MV-4-11 (cell line): ENCODE measurements at places on chromosomes 1 and 21.

DNA sequence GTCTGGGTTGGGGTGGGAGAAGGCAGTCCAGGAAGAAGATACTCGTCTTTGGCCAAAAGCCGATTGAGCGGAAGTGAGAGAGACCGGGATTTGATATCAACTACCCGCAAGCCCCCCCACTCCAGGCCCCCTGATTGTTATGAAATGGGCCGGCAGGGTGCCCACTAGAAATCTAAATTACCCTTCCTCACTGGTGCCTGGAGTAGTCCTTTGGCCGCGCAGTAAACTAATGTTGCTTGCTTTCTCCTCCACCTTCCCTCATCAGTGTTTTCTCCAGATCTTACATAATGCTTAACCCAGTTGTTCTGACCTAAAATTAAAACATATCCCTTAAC lies 119.2 kb upstream of the BARHL2 start:
- DNase-seq, result no peak

GRCh38 chr1:245332513-245332912 lies 177.7 kb downstream of the KIF26B start:
- peak; percentile 59 for DNase-seq

DNA sequence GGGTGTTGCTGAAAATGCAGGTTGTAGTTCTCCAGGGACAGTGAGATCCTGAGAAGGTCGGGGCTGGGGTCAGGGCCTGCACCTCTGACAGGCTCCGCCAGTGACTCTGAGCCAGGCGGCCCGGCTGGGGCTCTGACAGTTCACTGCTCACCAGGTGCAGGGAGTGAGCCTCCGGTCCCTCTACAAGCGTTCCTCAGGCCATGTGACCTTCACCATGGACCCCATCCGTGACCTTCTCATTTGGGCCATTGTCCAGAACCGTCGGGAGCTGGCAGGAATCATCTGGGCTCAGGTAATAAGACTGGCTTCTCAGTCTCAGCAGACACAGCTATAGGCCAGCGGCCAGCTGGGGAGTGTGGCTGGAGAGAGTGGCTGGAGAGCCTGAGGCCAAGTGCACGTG lies 41.8 kb downstream of the TRPM2 start:
- no peak for DNase-seq

- no peak for DNase-seq
These were observed 202.3 kb downstream of the KIF26B start for GRCh38 chr1:245356891-245357585.

DNA sequence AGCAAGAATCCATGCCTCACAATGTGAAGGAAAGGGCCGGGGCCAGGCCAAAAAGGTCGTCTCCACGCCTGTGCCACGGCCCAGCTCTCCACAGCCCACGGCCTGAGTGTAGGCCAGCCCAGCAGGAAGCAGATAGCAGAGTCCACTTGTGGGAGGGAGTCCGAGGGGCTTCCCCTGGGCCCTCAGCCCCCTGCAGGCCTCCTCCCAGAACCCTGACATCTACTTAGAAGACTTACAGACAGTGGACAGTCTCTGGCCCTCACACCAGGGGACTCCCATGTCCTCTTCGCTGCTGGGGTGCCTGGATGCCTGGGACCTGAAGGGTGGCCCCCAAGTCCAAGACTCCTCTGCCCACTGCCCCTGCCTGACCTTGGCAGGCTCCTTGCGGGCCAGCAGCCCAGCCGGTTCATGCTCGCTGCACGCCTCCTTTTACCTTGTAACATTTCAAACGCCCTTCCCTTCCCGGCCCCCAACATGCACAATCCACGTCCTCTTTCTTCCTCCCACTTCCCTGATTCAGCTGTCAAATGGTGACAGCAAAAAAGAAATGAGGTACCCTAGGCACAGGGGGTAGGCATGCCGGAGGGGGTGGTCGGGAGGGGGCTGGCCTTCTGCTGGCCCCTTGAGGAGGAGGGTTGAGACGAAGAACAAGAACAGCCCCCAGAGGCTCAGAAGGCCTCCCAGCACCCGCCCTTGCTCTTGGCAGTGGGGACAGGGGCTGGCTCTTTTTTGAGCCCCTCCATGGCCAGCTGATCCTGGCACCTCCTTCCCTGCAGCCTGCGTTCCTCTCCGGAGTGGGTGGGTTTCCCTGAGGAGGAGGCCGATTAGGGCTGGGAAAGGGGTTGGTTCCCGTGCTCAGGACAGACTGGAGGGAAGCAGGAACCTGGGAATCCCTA lies 997 bp upstream of the PTPN7 start:
- peak; percentile 29 for DNase-seq

DNA sequence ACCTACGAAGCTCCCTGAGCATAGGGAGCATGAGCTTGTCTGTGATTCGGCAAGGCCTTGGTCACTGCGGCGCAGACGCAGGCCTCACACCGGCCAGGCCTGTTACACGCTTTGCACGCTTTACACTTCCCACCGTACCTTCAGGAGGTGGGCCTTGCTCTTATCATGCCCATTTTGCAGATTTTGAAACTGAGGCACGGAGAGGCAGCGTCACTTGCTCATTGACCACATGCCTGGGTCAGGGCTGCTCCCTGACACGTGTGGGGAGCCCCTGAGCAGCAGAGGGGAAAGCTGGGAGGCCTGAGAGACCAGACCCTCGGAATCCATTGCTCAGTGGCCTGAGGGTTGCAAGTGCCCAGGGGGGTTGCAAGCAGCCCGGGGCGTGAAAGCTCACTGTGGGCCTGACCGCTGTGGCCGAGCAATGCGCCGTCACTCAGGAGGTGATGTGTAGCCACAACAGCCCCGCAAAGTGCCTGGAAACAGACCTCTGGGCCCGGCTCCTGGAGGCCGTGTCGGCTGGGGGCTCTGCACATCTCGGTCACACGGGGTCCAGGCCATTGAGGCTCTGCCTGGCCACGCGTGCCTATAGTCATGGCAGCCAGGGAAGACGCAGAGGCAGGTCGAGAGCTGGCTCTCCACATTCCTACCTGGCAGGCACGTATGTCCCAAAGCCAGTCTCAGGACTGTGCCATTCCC lies 6.9 kb downstream of the ARHGEF16 start:
- no peak for DNase-seq

- DNase-seq, result no peak
These were observed 15.6 kb downstream of the SLC26A9 start for GRCh38 chr1:205927676-205928075.

DNA sequence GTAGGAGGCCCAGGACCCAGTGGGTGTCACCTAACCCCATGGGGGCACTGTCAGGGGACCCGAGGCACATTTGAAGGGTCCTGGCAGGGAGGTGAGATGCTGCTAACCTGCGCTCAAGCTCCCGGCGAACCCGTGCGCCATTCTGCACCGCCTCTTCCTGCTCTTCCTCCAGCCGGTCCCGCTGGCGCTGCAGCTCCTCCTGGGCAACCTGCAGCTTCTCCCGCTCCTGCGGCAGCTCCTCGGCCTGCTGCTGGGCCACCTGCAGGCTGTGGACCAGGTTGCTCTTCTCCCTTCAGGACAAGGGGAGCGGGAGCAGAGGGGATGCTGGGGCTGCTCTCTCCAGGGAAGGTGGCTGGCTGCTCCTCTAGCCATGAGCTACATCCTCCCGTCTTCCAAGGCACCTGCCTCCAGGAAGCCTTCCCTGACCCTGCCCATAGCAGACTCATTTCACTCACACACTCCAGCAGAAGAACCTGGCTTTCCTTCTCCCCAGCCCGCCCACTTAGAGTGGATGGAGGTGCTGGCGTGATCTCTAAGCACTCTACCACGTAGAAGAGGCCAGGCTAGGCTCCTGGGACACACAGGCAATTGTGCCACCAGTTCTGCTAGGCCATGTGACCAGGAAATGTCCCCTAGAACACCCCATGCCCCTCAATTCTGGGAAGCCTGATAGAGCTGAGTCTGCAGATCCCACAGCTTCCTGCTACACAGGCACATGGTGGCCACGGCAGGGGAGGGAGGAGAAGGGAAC lies 15.2 kb upstream of the NBPF1 start:
- no peak for DNase-seq

GRCh38 chr1:65050735-65051134 lies 84.4 kb upstream of the JAK1 start:
- DNase-seq, result no peak

DNA sequence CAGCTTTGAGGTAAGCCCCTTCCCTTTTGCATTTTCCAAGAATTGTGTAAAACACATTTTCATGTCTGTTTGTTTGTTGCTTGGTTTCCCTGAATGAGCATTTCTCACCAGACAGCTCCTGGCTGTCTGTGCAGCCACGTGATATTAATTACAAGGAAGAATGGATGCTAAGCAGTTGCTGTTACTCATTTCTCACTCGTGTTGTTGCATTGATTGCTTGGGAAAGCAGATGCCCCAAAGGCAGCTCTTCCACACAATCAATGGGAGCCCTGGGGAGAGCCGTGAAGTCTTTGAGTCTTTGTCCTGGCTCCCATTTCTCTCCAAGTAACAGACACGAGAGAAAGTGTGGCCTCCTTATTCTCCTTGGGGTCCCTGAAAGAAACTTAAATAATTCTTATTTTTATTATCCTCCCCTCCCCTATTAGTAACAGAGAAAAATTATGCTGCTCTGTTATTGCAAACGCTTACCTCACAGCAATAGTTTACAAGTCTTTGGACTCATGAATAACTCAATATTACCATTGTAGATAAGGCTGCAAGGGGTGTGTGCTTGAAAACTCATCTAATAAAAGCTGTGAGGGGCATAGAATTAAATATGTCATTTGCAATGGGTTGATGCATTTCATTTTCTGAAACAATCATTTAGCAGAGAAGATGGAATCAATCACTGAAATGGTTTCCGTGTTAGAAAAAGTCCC lies 127.7 kb upstream of the CAMK1G start:
- DNase-seq, result no peak

DNA sequence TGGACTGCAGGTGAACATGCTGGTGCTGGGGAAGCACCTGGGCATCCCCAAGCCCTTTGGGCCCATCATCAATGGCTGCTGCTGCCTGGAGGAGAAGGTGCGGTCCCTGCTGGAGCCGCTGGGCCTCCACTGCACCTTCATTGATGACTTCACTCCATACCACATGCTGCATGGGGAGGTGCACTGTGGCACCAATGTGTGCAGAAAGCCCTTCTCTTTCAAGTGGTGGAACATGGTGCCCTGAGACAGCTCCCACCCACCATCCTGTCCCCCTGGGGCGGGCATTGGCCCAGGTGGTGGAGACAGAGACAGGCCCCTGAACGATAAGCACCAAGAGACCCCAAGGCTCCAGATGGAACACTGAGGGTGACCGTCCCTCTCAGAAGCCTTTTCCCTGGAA lies 25.2 kb upstream of the PADI4 start:
- no peak for DNase-seq

- DNase-seq, result no peak
These were observed 38.9 kb downstream of the PATJ start for GRCh38 chr1:61781151-61781550.

GRCh38 chr1:83928396-83928795 lies 70.5 kb downstream of the TTLL7 start:
- DNase-seq, result no peak

DNA sequence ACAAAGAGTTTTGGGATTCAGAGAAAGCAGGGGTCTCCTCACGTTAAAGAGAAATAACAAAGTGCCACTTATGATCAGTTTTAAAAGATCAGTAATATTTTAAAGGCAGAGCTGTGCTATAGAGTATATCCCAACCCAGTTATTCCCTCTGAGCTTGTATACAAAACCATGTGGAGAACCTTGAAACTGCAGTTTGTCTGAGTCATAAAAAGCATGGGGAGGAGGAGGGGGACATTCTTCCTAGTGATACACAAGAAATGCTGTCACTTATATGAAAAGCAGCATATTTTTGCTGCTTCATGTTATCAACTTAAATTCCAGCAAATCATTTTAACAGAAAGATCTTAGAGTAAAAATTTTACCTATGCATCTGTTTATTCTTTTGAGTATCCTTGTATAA lies 244.5 kb downstream of the GPR52 start:
- DNase-seq, result no peak

GRCh38 chr1:107139833-107140702 lies 771 bp upstream of the NTNG1 start:
- DNase-seq, result no peak

- peak; percentile 43 for DNase-seq
These were observed 5.1 kb downstream of the PMF1 start for GRCh38 chr1:156217871-156218270.

GRCh38 chr1:156122086-156122485 lies 7.6 kb downstream of the LMNA start:
- no peak for DNase-seq

DNA sequence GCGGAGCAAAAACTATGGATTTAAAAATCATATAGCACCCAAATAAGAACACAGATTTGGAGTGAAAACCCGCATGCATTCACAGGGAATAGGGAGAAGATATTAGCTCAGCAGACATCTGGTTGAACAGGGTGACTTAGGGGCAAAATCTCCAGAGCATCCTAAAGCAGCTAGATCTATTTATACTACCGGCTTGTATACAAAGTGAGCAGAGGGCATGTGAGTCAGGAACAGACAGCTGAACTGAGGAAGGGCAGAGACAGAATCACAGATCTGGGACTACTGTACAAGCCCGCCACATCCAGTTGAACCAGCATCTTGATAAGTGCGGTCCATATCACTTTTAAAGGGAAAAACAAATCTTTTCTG lies 35.2 kb upstream of the EXOSC10 start:
- DNase-seq, result no peak

GRCh38 chr1:180800945-180801344 lies 111.8 kb upstream of the KIAA1614 start:
- no peak for DNase-seq

GRCh38 chr1:17683598-17683997 lies 71.5 kb upstream of the ACTL8 start:
- DNase-seq, result no peak

DNA sequence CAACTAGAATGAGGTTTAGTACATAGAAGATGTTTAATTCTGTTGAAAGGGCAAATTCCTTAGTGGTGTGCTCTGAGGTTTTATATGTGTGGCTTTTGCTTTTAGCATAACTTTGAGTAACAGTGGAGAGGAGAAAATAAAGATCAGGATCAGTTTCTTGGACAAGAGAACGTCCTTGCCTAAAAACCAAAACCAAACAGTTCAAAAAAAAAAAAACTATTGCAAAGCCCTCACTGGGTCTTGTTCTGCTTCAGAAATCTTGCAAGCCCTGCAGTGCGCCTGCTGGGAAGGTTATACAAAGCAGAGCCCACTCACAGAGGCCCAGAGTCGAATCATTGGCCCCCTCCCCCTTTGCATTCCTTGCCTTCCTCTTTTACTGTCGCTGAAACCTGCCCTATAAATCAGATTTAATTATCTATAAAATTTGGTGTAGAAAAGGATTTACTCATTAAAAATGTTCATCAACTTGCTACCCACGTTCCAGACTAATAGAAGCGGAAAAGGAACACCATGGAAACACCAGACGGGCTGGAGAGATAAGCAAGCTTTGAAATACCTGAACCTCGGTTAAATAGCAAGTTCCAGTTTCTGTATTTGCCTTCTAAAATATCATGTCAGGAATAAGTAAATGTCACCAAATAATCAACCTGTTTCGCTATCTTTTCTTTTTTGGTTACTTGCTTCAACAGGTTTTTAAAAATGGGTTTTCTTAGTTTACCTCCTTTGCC lies 201.6 kb upstream of the PTBP2 start:
- no peak for DNase-seq

GRCh38 chr1:188228623-188229022 lies 1399.9 kb downstream of the PLA2G4A start:
- DNase-seq, result no peak

GRCh38 chr1:59308839-59309238 lies 11.9 kb downstream of the FGGY start:
- DNase-seq, result no peak

- DNase-seq, result no peak
These were observed 135.3 kb downstream of the ADSS2 start for GRCh38 chr1:244316407-244316806.
